HuH-7 (cell line): ENCODE measurements at places on chromosomes 12 and 14.

DNA sequence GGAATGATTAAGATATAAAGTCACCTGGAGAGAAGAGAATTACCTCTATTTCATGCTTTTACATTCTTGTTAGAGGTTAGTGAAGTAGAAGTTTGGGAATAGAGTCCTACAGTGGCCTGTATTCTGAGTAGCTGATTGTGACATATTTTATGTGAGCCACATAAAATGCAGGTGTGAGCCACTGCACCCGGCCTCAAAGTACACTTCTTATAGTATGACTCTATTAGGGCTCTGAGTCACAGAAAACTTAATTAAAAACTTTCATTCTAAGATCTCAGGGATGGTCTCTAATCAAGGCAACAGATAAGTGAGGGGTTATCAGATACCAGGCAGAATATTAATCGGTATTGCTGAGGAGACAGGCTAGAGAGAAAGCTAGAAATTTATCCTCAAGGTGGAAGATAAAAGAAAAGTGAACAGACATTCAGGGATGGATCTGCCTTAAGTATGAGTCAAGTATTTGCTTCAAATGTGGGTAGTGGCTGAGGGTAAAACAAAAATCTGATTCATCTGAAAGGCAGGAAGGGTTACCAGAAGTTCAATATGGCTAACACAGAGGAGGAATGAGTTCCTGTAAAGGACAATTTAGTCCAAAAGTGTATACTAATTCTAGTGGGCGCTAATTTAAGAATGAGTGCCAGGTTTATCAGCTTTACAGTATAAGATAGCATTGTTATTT is 5.5 kb upstream of the G2E3 start:
- no peak for DNase-seq

GRCh38 chr14:75667099-75667765 is 6.2 kb downstream of the TTLL5 start:
- no peak for DNase-seq

DNA sequence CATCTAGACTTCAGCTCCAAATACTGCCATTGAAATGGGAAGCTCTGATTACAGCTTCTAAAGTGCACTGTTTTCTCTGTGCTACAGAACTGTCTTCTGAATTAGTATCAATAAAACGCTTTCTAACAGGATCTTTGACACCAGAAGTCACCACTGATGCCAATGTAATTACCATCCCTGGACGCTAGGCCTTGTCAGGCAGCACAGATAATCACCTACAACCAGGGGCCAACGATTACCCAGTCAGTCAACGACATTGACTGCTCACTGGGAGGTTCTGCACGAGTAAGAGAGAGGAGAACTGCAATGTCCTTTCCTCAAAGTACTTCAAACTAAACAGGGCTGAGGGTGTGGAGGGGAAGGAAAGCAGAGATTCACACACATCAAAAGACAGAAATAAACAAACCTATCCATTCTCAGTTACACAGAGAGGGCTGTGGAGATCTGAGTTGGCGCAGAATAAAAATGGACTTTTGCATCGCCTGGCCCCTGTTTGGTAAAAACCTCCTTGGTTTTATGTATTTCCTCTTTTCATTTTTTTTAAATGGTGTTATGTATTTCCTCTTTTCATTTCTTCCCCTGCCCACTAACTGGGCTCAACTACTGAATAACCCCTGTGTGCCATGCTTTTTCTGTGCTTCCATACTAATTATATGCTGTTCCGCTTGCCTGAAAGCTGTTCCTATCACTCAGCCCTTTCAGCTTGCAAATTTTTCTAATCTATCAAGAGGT is 492.2 kb downstream of the APAF1 start:
- DNase-seq, result no peak

- no peak for DNase-seq
Observed at GRCh38 chr14:93337143-93337753, 4.4 kb upstream of the BTBD7 start.

GRCh38 chr12:89122852-89123251 is 229.4 kb downstream of the DUSP6 start:
- no peak for DNase-seq

- no peak for DNase-seq
Observed at GRCh38 chr14:39972704-39973103, 540.5 kb upstream of the FBXO33 start.

- DNase-seq, result no peak
Observed at GRCh38 chr14:102164965-102165364, 25.3 kb downstream of the WDR20 start.

- no peak for DNase-seq
Observed at GRCh38 chr12:77847680-77848431, 17.2 kb downstream of the NAV3 start.

DNA sequence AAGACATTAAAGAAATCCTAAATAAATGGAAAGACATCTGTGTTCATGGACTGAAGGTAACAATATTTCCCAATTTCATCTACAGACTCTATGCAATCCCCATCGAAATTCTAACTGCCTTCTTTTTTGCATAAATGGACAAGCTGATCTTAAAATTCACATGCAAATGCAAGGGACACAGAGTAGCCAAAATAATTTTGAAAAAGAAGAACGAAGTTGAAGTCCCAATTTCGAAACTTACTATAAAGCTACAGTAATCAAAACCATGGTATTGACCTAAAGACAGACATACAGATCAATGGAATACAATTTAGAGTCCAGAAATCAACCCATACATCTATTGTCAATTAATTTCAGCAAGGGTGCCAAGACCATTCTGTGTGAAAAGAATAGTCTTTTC is 16.4 kb upstream of the CD27 start:
- DNase-seq, result no peak

DNA sequence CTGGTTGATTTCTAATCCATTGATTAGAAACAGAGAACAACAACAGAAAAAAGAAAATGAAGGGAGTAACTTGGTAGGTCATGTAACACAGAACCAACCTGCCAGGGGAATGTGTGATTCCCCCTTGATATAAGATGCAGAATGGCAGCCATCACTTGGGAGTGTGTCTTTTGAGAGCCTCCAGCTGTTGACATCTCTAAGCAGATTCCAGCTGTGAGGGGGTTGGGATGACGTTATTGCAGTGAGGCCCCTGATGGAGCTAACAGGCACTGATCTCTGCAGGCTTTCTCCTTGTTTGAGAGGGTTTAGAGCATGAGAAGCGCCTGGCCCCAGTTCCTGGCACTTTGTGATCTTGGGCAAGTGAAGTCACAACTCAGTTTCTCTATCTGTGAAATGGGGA is 124.9 kb downstream of the PELI2 start:
- DNase-seq, result no peak

DNA sequence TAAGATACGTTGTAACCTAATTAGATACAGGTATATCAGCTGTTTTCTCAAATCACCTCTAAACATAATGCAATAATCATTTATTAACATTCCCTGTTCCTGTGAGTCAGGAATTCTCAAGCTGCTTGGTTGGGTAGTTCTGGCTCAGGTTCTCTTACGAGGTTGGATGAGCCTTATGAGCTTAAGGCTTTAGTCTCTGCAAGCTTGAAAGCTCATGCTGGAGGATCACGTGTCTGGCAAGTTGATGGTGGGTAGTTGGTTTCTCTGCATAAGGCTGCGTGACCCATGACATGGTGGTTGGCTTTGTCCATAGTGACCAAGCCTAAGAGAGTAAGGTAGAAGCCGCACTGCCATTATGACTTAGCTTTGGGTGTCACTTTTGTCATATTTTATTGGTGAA is 62.0 kb downstream of the PLEKHA5 start:
- DNase-seq, result no peak

DNA sequence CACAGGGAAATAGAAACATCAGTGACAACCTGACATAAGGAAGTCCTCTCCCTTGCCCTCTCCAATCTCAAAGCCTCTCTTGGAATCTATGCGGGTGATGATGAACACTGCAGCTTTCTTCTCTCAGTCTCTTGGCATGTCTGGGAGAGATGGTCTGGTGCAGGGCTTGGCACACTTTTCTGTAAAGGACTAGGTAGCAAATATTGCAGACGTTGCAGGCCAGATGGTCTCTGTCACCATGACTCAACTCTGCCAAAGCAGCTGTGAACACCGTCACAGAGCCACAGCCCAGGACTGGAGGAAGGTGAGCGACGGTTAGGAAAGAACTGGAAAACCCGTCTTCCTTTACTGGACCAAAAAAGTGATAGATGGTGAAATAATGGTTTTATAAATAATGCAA is 591.0 kb upstream of the TMEM132C start:
- DNase-seq, result no peak

DNA sequence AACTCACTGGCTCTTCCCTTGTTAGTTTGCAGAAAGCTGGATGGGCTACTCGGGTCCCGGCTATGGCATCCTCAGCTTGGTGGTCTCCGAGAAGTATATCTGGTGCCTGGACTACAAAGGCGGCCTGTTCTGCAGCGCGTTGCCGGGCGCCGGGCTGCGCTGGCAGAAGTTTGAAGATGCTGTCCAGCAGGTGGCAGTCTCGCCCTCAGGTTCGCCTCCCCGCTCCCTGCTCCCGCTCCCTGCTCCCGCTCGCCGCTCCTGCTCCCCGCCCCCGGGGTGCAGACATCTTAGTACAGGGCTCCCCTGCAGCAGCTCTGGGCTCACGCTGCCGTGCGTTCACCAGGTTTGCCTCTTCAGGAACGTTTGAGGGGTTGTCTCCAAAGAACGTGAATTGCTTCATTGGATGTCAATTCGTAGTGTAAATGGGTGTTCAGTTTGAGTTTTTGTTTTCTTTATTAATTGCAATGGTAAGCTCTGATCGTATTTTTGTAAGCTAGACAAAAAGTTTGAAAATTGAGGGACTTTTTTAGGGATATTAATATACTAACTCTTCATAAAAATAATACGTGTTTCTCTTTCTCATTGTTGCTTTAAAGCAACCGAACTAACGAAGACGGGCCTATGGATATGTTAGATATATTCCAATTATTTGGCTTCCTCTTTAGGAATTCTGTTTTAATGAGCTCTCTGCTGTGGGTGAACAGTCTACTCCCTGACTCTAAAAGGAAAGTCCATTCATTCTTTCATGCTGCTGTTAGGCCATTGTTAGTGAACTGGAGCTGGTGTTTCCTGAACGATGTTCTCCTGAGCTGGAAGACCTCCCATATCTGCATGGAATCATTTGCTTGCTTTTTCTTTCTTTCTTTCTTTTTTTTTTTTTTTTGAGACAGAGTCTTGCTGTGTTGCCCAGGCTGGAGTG is 71.3 kb downstream of the ANKRD9 start:
- DNase-seq, result peak; percentile 85

GRCh38 chr12:5506821-5507231 is 74.9 kb downstream of the NTF3 start:
- no peak for DNase-seq

DNA sequence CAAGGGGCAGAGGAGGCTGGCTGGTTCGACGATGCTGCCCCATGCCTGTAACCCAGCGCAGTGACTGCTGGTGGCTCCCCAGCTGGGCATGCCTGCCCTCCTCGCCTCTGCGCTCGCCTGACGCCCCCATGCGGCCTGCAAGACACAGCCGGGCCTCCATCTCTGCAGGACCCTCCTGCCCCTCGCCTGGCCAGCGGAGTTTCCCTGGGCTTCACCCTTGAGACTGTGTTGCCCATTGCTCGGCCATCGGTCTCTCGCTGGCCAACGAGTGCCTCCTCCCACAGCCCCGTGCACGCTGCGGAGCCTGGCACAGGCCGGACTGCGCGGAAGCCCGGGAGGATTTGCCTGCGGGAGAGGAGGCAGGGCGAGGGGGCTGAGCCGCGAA is 17.6 kb downstream of the ASPG start:
- DNase-seq, result no peak
